ENCODE measurements at places on chromosomes 16 and 17. TPM values are rescaled to one million over a fixed set of nuclear protein-coding genes. Genes with fewer than 3 reads are reported as not detected.
A peak's percentile ranks its signal among the peaks of the same experiment; 100 is the strongest.

GAS2L2 gene
- not detected for total RNA-seq

DPEP3 gene
- total RNA-seq = 0.29 TPM

TMC7 gene
- total RNA-seq = not detected

HSPB9 gene
- total RNA-seq = not detected

RNF222 gene
- total RNA-seq = not detected

GRCh38 chr16:3045758-3046640 is at the start of gene MMP25:
Gene MMP25, plus strand, starts transcription at chr16:3046561. Its CDS starts 357 bp downstream, at chr16:3046918.
- DNase-seq = peak; percentile 53

DNA sequence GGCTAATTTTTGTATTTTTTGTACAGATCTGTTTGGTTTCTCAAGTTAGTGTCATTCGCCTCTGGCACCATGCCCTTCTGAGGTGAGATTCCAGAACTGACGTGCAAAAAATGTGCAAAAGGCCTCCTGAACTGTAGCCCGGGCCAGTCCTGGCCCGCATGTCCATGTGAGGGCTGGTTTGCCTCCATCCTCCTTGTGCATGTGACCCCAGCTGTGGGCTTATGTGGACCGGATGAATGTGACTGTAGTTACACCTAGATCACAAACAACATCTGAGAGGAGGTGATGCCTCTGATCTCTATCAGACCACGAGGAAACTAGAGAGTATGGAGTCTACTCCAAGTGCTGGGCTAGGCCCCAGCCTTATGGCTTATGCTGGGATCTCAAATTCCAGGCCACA is 241.6 kb downstream of the XYLT1 start:
- no peak for DNase-seq

All from activated B cell treated with CpG ODN at 0.5 μM for 24 hours (primary cell).